ENCODE measurements at places on chromosomes 5 and 9. TPM values are rescaled to one million over a fixed set of nuclear protein-coding genes. Genes with fewer than 3 reads are reported as not detected.

- DNase-seq: no peak
Measured at GRCh38 chr9:126682928-126683697, 69.4 kb downstream of the LMX1B start.

- peak; percentile 68 for DNase-seq
Measured at GRCh38 chr9:130834371-130835336, at the start of gene ABL1. TSS of gene ABL1 (plus strand) at chr9:130835254. CDS start at chr9:130835447, 193 bp downstream.

GRCh38 chr5:173312821-173313220 lies 15.4 kb downstream of the STC2 start:
- no peak for DNase-seq

MRPL50 gene
- 21.1 TPM for total RNA-seq

ZDHHC11B gene
- total RNA-seq: not detected

MARCOL gene
- not detected for total RNA-seq
